Fibroblast of skin of left quadriceps (primary cell): ENCODE measurements at places on chromosomes 7 and 10.
A peak's percentile ranks its signal among the peaks of the same experiment; 100 is the strongest.

GRCh38 chr7:69276011-69276729 lies 322.1 kb upstream of the AUTS2 start:
- peak; percentile 96 for DNase-seq

DNA sequence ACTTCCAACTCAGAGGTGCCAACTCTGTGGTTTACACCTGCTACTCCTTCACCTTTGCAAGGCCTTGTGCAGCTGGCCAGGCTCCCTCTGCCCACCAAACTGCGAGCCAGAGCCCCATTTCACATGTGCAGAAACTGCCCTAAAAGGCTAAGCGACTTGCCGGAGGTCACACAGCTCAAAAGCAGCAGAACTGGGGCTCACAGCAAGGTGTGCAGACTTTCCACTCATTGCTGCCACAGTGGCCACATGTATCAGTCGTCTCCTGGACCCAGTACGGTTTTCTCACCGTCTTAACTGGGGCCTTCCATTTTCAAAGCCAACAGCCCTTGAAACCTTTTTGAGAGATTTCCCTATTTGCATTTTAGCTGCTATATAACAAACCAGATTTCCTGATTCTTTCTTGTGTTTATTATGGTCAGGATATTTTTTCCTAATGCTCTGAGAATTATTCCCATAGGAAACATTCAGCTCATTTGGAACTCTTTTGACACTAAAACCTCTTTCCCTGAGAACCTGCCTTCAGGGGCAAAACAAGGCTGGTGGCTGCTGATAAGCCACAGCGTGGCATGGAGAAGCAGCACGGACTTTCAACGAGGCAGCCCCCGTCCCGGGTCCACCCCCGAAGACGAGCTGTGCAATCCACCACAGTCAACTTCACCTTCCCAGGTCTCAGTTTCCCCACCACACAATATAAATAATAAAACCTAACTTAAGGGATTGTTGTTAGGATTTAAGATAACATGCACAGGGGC lies 29.9 kb downstream of the SORBS1 start:
- DNase-seq, result no peak

DNA sequence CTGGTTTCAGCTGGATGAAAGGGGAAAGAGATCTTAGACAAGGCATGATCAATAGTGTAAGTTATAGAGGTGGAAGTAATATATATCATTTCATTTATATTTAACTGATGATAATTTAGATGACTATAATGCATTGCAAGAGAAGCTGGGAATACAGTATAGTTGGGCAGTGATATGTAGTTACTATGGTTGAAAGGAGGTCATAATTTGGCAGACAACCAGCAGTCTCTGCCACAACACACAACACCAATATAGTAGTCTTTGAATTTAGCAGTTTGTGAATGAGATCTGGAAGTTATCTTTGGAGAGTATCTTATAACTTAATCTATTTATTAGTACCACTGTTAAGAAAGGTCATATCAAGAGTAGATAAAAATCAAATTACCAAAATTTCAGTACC lies 39.9 kb downstream of the TAX1BP1 start:
- DNase-seq, result no peak

GRCh38 chr10:50447691-50448090 lies 176.1 kb downstream of the SGMS1 start:
- DNase-seq, result no peak

- DNase-seq, result no peak
These were observed 181.8 kb upstream of the PRSS1 start for GRCh38 chr7:142567201-142568075.

DNA sequence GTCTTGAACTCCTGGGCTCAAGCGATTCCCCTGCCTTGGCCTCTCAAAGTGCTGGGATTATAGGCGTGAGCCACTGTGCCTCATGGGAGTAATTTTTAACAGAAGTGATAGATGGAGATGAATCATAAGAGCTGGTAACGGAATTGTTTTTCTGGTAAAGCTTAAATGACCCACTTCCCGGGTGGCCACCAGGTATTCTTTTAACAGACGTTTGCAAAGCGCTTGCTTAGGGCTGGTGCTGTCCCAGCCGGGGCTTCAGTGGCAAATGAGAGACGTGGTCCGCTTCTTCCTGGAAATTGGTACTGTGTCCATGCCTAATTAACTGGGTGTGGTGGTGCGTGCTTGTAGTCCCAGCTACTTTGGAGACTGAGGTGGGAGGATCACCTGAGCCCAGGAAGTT lies 23.5 kb downstream of the CAMK1D start:
- no peak for DNase-seq

GRCh38 chr7:77975672-77976480 lies 177.3 kb downstream of the PHTF2 start:
- no peak for DNase-seq

GRCh38 chr7:8511855-8512254 lies 78.4 kb downstream of the NXPH1 start:
- DNase-seq, result no peak

DNA sequence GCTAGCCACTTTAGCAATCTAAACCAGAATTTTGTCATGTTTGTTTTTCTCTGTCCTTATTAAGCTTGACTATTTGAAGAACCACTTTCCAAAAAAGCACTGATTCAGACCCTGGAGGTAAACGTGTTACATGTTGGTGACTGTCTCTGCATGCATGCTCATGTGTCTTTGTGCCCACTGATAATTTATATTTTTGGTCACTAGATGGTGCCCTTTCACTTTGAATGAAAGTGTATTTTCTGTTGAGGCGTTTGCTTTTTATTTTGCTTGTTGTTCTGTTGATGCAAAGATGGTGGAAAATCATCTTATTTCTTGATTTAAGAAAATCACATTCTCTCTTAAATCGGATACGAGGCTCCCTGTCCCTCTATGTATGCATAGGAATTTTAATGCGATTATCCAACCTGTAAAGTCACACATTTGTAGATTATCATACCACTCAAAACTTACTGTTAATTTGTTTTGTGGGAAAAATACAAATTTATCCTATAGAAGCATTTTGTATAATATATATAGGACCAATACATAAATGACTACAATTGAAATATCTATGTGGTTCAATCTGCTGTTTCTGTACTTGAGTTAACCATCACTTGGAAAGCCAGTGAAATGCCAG lies 269.3 kb downstream of the BICC1 start:
- DNase-seq, result no peak

GRCh38 chr10:101563497-101564040 lies 24.5 kb downstream of the POLL start:
- DNase-seq, result no peak

DNA sequence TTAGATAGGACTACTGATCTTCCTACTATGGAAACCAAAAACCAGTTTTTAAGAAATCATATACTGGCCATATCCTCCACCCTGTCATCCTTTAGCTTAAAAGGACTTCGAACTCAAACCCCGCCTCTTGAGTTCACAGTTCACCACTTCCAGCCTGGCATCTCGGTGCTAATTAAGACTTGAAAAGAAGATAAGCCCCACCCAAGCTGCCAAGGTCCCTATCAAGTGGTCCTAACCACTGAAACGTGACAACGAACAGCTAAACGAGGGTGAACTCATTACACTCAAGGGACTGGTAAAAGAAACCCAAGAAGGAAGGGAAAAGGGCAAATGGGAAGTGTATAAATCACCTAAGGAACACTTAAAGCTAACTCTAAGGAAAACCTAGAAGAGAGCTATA lies 16.1 kb downstream of the COL17A1 start:
- no peak for DNase-seq

DNA sequence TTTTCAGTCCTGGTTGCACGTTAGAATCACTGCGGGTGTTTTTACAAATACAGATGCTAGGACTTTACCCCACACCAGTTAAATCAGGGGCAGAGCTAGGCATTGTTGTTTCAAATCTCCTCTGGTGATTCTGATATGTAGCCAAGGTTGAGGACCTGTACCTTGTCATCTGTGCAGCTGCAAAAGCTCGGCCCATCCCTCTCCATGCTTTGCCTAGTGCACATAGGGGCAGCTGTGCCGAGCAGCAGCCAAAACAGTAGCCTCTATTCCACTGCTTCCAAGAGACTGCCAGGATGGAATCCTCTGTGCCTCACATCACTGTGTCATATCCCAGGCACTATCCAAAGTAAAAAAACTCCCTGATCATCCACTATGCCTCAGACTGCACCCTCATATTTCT lies 181.3 kb downstream of the CDK14 start:
- DNase-seq, result no peak

DNA sequence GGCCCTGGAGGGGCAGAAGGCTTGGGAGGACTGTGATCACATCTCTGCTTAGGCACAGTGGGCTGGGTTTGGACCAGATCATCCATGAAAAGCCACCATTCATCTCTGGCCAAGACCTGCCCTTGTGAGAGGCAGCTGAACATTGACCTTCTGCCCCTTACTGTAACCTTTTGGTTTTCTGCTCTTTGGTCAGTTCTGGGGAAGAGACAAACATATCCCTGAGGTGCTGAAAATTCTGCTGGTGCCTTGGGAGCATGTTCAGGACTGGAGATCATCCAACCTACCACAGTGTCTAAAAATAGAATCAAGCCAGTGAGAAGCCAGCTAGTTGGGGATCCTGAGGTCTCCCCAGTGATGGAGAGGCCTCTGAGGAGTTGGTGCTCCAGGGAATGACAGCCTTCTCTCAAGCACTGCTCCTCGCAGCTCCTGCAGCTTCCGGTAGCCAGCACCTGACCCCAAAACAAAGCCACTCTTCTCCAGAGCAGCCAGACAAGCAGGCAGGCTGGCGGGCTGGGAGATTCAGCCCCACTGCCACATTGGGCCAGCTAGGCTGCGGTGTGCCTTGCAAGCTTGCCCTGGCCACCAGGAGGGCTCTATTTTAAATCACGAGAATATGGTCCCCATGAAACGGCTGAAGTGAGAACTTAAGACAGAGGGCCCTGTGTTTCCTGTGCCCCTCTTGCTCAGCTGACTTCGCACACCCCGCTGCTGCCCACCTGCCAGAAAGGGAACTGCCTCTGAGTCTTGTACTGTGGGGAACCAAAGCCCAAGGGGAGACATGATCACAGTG lies 37.8 kb upstream of the UBE2H start:
- DNase-seq, result no peak

DNA sequence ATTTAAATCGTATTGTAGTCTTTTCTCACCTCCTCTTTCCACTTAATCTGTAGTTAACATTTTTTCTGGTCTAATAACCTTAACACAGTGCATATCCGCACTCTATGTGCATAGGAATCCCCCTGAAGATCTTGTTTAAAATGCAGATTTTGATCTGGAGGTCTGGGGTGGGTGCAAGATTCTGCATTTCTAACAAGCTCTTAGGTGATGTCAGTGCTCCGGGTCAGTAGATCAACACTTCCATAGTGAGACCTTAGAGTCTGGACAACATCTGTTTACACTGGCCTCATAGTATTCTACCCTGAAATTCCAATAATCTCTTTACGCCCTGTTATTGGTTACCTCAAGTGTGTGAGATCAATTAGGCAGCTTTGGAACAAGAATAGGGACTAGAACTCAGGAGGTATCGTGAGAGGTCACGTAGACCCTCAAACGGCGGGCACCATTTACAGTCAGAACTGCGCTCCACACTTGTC lies 434 bp upstream of the PLEKHA8 start:
- DNase-seq, result no peak

DNA sequence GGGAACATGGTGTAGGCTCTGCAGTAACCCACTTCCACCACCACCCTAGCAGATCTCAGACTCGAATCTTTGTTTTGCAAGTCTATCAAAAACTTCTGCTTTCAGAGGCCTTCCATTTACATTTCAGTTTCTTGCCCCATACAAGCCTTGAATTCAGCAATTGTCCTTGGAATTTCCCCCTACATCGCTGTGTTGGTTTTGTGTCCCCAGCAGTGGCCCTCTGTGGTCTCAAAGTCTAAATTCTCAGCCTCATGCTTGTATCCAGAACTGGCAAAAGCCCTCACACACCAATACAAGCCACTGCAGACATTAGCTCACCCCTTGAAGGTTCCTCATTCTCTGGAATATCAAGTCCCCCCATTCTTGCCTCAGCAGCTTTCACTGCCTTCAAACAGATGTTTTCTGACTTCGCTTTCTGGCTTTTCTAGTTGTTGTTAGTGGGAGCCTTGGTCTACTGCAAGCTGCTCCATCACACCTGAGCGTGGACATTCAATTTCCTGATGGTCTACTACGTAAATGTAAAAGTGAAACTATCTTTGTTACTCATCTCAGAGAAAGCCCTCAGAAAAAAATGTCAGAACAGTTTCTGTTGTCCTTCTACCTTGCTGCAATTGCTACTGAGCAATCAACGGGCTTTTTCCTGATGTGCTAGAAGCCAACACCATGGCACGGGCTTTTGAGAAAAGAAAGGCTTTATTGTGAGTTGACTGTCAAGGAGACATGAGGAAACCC lies 1.8 kb upstream of the NUB1 start:
- no peak for DNase-seq
